Activated B cell treated with CpG ODN at 0.5 μM for 24 hours (primary cell): ENCODE measurements at places on chromosomes 12 and 14. TPM values are rescaled to one million over a fixed set of nuclear protein-coding genes. Genes with fewer than 3 reads are reported as not detected.

The ACSM4 gene
- not detected in 2 replicates for total RNA-seq

The MDP1 gene
- 12.7 and 16.3 TPM in 2 replicates for total RNA-seq

The FOXG1 gene
- not detected in 2 replicates for total RNA-seq

The COPZ1 gene
- 120 and 124 TPM in 2 replicates for total RNA-seq

The NEUROD4 gene
- total RNA-seq = not detected in 2 replicates

The MYO1H gene
- total RNA-seq = not detected in 2 replicates

The SERPINA1 gene
- total RNA-seq = 0.31 TPM in 1 of 2 replicates, not detected in the other

The FAM90A1 gene
- total RNA-seq = not detected in 2 replicates

The CTSG gene
- not detected in 2 replicates for total RNA-seq

The RILPL1 gene
- total RNA-seq = 0.67 and 0.69 TPM in 2 replicates

The OAS2 gene
- 46.0 and 51.9 TPM in 2 replicates for total RNA-seq

The GARIN6 gene
- total RNA-seq = not detected in 2 replicates

The TMEM229B gene
- 3.3 and 3.7 TPM in 2 replicates for total RNA-seq

The NDUFB1 gene
- total RNA-seq = 88.2 and 94.2 TPM in 2 replicates

The YARS2 gene
- 19.6 and 23.2 TPM in 2 replicates for total RNA-seq

The HHIPL1 gene
- not detected in 2 replicates for total RNA-seq

The WDHD1 gene
- 9.3 and 9.5 TPM in 2 replicates for total RNA-seq

The SLC38A4 gene
- total RNA-seq = not detected in 2 replicates

The MMP19 gene
- 0.31 TPM in 1 of 2 replicates, not detected in the other for total RNA-seq

The KRT71 gene
- not detected in 2 replicates for total RNA-seq

The APOF gene
- total RNA-seq = not detected in 2 replicates

The MYL2 gene
- not detected in 2 replicates for total RNA-seq

The TEAD4 gene
- 0.27 TPM in 1 of 2 replicates, not detected in the other for total RNA-seq

The SPRYD4 gene
- total RNA-seq = 5.8 and 7.5 TPM in 2 replicates

The SYNDIG1L gene
- not detected in 2 replicates for total RNA-seq

The PAPLN gene
- 0.42 and 0.46 TPM in 2 replicates for total RNA-seq

The SLC6A15 gene
- 0.05 TPM in 1 of 2 replicates, not detected in the other for total RNA-seq

The ZNF385A gene
- total RNA-seq = 4.6 and 5.0 TPM in 2 replicates

The BTG1 gene
- 423 and 429 TPM in 2 replicates for total RNA-seq

The KIF26A gene
- total RNA-seq = not detected in 2 replicates

The RALGAPA1 gene
- 46.4 and 57.4 TPM in 2 replicates for total RNA-seq
